ENCODE measurements at places on chromosomes 2 and 18.

DNA sequence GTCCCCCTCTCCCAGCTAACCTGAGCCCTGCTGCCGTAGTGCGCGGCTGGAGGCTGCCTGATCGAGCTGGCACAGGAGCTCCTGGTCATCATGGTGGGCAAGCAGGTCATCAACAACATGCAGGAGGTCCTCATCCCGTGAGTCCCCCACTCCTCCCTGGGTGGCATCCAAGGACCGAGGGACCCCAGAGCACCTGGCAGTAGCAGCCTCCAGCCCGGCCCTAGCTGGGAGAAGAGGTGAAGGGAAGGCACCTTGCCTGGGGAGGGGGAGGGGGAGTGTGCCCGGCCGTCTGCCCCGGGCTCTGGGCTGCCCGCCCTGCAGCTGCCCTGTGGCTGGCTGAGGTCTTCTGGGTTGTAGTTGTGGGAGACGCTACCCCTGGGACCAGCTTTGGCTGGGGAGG is 26.3 kb downstream of the ANO7 start:
- DNase-seq = no peak

DNA sequence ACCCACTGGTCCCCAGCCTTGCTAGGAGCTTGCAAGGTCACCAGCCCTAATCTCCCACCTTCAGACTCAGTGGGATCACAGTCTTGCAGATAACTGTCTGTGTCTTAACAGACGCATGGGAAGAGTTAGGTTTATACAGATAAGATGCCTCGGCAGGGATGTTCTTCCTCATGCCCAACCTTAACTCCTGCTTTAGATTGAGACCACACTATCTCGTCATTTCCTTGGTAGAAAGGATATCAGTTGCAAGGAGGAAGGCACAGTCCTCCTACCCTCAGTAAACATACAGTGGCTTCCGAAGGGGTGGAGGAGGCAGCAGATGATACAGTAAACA is 7.2 kb downstream of the NT5DC4 start:
- no peak for DNase-seq

GRCh38 chr18:59072727-59073421 is 66.8 kb upstream of the SEC11C start:
- no peak for DNase-seq

DNA sequence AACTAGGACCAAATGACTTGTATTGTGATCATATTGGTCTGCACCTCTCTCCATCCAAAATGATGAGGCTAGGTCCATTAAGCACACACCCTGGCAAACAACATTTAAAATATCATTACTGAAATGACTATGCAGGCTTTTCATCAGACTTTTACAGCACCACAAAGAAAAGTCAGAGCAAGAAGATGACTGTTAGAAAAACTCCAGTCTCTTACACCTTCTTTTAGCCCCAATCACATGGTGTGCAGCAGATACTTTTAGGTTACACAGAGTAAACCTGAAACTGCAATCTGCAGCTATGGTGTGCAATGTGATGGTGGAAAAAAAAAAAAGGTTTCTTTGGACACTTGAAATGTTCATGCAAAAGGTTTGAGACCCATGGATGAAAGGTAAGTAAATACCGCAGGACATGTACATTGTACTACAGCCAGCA is 5.4 kb upstream of the POLI start:
- DNase-seq = no peak

DNA sequence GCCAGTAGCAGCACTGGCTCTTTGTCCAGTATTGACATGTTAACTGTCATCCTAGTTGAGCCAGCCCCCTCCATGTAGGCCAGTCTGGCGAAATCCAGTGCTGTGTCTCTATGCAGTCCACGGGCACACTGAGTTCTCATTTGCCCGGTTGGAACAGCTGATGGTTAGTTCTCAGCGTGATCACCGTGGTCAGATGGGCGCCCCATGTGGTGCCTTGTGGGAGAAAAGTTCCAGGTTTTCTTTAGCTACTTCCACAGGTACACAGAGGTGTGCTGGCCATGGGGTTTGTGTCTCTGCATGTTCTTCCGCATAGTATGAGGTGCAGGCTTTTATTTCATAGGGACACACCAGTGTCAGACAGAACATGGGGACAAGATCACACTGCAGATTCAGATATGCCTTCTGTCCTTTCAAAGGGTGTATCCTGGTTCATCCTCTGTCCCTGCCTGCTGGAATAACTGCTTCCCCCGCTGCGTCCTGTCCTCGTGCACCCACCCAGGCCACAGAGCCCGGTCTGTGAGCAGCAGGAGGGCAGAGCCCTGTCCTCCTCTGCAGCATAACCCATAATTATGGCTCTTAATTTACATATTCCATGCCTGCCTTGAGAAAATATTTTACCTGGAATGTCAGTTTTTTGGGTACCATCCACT is 334.1 kb downstream of the GBX2 start:
- DNase-seq = no peak

DNA sequence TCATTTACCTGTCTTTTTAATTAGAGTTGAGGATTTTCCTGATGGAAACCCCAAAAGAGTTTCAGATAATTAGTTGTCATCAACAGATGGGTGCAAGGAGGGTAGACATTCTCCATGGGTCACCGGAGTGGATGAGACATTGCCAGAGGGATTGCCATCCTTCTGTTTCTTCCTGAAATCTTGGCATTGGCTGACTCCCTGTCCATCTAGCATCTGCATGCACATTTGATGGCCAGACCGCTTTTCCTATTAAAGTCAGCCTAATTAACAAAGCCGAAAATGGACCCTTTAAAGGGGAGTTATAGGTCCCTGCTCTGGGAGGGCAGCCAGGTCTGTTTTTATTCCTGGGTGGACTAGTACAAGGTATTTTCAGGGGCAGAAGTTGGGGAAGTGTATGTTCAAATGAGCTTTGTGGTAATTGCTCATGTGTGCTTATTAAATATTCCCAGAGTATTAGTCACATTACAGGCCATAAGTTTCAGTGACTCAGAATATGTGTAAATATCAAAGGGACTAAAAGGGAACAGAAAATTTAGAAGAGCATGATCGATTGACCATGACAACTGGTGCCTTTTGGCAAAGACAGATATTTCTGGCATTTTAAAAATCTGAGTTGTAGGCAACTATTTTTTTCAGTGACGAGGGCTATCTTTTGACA is 209.8 kb downstream of the PHLPP1 start:
- no peak for DNase-seq

DNA sequence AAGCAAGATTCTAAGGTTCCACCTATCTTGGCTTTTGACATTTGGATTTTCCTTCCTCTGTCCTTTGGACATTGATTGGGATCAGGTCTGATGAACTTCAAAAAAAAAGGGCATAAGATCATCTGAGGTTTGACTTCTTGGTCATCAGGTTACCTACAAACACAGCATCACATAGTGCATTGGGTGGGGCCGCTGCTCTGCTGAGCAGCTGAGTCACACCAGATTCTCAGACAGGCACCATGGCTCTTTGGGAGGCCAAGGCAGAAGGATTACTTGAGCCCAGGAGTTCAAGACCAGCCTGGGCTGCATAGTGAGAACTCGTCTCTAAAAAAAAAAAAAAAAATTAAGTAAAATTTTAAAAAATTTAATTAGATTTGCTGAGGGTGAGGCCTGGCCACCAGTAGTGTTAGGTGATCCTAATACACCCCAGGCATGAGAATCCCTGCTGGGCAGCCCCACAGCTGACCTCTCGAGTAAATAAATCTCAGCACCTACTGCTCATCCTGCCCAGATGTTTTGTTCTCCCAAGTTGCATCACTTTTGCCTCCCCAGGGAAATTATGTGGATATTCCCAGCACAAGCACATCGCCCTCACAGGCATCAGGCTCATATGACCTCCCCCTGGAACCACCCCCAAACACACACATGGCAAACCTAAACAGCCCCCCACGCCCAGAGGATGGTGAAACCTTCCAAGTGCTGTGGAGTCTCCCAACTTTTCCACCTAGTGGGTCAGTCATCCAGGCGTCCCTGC is 5.3 kb downstream of the MLPH start:
- DNase-seq = no peak

- no peak for DNase-seq
Observed at GRCh38 chr2:74293191-74293991, 49.8 kb downstream of the SLC4A5 start.

DNA sequence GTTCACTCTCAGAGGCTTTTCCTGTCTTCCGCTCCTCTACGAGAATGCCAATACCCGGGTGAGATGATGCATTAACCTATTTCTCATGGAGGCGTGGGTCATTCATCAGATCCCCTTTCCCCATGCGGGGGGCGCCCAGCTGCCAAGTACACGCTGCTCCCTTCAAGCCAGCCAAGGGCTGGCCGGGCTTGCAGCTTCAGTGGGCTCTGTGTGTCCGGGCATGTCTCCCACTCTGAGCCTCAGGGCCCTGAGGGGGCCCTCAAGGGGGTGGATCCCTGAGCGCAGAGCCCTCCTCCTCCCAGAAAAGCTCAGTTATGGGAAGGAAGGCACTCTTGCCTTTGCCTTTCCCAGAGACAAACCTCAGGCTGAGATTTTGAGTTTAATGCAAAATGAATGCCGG is 431.8 kb upstream of the MYT1L start:
- DNase-seq = no peak

GRCh38 chr2:176876493-176877103 is 336.0 kb upstream of the HNRNPA3 start:
- no peak for DNase-seq

DNA sequence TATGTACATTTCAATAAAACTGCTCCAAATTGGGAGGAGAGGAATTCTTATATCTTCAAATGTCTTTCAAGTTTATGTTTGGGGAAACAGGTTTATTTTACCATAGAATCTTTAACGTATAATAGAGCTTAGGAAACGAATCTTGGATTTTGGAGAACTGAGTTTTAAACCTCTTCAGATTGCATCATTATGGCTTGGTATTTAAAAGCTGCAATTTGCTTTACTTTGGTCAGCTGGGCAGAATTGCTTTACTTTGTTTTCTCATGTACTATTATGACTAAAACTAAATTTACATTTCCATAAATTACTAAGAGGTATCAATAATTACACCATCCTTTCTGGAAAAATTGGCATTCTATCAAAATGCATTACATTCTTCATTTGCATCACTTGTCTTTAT is 54.6 kb downstream of the BAZ2B start:
- DNase-seq = no peak

GRCh38 chr2:26727641-26728561 is 35.4 kb downstream of the KCNK3 start:
- no peak for DNase-seq

DNA sequence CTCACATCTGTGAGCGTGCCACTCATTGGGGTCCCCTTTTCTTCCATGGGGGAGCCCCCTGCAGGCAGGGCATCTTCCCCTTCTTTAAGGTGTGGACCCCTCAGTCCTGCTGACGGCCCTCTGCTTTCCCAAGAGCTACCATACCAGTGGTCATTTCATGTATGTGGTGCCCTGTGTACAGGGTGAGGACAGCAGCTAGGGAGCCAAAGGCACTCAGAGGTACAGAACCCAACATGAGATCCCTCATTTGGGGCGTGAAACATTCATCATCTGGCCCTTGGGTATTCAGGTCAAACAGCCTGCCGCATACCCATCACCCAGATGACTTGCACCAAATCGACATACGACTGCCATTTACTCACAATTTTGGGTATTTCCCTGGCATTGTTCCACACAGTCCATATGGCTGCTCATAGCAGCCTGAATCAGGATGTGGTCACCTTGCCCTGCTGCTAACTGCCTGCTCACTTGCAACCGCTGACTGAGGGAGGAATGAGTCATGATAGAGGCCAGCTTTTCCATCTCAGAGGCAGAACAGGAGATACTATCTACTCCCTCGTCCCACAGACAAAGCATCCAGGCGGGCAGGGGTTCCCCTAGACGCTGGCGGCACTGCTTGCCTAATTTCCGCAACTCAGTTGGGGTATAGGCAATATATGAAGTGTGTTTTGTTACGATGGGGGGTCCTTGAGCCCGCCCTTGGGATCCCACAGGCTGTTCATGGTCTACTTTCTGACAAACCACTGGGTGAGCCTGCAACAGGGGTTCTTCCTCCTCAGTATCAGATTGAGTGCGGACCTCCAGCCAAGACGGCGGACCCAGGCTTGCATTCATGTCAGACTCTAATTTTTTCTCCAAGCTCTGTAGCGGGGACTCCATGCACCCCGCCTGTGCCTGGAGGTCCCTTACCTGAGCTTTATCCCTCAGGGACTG is 228.6 kb downstream of the SATB2 start:
- DNase-seq = no peak

DNA sequence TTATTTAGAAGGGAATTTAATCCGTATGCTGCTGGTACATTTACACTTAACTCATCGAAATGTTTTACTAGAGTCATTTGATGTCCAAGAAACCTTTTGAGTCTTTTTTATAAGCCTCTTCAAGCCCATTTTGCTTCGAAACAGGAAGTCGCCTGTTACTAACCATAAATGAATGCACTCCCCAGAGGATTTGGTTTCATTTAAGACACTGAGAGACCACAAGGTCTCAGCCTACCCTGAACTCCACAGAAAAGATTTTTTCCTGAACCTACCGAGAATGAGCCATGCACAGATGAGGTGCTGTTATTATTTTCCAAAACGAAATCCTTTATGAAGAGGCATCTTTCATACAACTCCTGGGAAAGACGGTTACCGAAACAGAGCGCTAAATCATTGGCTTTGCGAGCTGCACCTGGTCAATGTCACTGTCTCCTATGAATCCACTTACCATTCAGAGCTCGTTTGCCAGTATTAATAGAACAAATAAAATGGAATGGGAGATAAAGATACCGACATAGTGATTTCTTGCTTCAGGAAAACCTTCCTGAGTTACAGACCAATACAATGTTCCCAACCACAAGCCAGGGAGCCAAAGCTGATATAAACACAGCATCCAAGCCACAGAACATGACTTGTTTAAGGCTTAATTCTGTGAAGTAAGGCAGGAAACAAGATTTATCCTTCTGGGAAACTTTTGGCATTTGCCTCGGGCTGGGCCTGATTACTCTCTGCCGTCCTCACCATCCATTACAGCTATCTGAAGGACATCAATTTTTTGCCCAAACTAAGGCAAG is 382.1 kb downstream of the OSR1 start:
- DNase-seq = no peak

GRCh38 chr2:18153741-18154140 is 275.3 kb downstream of the KCNS3 start:
- no peak for DNase-seq

Measured in stimulated activated CD4-positive, alpha-beta T cell treated with anti-CD3 and anti-CD28 coated beads, TNF-alpha, amount 100 ng/mL, for 48 hours (primary cell).